CD14-positive monocyte (primary cell): ENCODE measurements at places on chromosomes 4 and X. TPM values are rescaled to one million over a fixed set of nuclear protein-coding genes. Genes with fewer than 3 reads are reported as not detected.

GRCh38 chr4:183013730-183014002 lies 85.4 kb upstream of the WWC2 start:
- DNase-seq, result no peak

DNA sequence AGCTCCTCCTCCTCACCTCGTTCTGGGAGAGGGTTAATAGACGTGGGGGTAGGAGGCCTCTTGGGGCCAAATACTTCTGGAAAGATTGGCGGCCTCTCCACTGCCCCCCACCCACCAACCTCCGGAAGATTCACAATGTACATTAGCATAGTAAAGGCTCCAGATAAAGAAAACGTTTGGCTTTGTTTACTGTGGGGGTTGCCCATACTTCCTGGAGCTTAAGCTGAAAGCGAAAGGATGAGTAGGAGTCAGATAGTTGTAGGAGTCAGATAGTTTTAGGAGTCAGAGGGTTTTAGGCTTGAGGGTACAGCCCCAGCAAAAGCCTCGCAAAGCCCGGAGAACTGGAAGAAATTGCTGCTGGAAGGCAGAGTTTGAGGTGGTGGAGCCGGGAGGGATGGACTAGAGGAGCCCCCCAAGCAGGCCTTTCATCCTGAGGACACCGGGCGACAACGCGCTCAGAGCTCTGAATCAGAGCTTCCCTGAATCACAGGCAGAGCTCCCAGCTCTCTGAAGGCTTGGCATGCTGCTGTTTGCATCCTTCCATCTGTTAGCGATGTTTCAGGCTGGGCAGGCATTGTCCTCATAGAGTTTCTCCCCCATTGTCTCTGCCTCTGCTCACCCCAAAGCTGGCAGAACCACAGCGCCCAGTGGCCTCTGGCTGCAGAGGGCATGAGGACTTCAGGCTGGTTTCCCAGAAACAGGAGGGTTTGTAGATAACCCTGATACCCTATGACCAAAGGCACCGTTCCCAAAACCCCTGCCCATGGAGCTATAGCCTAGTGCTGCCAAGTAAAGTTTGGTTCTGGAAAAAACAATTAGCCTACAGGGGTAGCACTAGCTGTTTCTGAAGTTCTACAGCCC lies 280.7 kb downstream of the BCOR start:
- DNase-seq, result no peak

DNA sequence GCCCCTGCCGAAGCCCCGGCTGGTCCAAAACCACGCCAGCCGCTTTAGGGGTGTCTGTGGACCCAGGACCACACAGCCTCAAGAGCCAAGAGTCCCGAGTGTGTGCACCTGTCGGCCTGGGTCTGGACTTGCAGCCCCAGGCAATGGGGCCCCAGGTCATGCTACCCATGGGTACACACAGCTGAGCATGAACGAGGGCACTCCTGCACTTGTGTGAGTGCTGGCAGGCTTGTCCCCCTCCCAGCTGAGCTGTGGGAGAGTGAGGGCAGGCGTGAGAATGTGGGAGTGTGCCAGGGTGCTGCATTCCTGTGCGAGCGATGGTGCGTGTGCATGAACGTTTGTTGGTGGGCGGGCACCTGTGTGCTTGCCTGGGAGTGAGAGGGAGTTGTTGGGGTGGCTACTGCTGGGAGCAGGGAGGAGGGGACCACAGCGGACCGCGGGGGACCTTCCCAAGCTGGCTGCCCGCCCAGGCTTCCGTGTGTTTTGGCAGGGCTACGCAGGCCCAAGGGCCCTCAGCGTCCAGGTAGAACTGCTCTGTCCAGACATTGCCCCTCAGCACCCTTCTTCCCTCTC lies 30.8 kb downstream of the BLOC1S4 start:
- no peak for DNase-seq

DNA sequence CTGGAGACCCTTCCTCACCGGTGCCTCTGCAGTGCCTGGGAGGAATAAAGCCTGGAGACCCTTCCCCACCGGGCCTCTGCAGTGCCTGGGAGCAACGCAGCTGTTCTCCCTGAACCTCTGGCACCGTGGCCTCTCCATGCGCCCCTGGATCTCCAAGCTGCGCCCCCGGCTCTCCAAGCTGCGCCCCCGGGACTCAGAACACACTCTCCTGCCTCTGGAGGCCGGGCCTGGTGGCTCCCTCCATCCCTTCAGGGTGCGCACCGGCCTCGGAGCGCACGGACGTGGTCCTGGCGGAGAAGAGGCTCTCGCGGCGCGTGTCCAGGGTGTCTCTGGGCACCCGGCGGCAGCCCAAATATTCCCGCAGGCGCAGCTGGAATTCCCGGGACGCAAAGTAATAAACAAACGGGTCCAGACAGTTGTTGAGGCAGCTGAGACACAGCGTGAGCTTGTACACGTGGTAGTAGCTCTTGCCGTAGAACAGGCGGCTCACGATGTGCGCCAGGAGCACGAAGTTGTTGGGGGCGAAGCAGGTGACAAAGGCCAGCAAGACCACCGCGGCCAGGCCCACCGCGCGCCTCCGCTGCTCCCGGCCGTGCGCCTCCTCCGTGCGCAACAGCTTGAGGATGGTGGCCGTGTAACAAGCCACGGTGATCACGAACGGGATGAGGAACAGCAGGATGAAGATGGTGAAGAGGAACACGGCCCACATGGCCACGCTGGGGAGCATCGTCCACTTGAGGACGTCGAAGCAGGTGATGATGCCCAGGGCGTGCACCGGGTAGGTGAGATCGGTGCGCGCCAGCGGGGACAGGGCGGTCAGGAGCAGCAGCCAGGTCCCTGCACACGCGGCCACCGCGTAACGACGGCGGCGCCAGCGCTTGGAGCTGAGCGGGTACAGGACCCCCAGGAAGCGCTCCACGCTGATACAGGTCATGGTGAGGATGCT lies 12.8 kb upstream of the ASMTL start:
- no peak for DNase-seq

- no peak for DNase-seq
Measured at GRCh38 chrX:104282166-104282725, 27.5 kb upstream of the ESX1 start.

DNA sequence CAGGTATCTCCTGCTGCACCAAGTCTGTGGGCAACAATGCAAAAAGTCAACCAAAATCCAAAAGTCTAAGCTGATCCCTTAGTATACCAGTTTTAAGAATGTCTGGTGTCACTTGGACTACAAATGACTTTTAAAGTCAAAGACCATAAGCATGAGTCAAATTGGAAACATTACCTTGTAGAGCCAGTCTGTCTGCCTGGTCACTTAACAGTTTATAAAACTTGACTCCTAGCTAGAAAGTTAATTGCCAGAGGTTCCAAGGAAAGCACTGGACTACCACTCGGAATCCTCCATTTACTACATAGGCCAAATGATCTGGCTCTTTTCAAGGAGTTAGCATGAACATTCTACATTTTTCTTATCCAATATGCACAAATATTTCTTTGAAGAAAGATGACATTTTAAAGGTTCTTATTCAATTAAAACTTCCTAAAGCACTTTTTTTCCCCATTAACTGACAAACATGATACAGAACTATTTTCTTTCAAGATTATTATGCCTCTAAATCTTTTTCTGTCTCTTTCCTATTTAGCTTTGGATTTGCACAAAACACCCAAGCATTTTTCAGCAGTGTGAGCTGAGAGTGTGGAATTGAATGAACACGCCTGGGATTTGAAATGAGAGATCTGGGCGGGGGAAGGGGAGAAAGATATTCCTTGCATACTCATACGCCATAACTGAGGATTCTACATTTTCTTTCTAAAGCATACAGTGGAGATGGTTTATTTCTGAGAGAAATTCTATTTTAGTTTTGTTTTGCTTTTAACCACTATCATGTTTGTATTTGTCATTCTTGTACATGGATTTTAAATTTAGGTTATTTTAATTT lies 188.4 kb downstream of the SHROOM3 start:
- DNase-seq, result no peak

GRCh38 chr4:19227701-19228100 lies 1024.0 kb upstream of the SLIT2 start:
- DNase-seq, result no peak

GRCh38 chr4:185139736-185140135 lies 3.3 kb upstream of the SLC25A4 start:
- no peak for DNase-seq

GRCh38 chr4:157076578-157076947 lies 613 bp downstream of the GLRB start:
- DNase-seq, result no peak

GRCh38 chr4:155617296-155617695 lies 49.4 kb upstream of the GUCY1A1 start:
- DNase-seq, result no peak

CLDN34 gene
- not detected in 2 replicates for polyA plus RNA-seq

GRCh38 chrX:42778096-42778495 lies at the start of gene PPP1R2C:
TSS of gene PPP1R2C (minus strand) at chrX:42778163. CDS start at chrX:42778079, 84 bp downstream.
- DNase-seq, result no peak
